ENCODE measurements at places on chromosomes 7 and 10.

DNA sequence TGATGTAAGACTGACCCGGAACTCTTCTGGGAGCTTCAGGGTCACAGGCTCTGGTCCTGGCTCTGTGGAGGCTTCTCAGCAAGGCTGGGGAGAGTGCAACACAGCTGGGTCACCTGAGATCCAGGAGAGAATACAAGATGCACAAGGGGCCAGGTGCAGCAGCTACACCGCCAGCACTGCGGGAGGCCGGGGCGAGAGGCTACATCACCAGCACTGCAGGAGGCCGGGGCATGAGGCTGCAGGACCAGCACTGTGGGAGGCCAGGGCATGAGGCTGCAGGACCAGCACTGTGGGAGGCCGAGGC, 44.3 kb downstream of the PDGFA start:
- no peak for DNase-seq

DNA sequence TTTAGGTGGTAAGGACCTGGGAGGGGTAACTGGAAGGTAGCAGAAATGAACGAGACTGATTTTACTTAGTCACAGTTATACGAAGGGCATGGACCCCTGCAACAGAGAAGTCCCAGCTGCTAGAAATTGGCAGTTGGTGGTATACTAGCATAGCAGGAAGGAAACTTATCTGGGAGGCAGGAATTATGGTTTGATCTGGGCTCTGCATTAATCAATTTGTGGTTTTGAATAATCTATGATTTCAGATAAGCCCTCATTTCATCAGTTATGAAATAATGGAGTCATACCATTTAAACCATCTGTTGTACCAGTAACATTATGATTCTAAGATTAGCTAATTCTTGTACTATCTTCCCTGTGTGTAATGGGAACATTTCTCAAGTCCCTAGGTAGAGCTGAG, 54.0 kb upstream of the TMEM229A start:
- no peak for DNase-seq

GRCh38 chr7:106721816-106722785, 61.1 kb upstream of the CCDC71L start:
- DNase-seq, result no peak

DNA sequence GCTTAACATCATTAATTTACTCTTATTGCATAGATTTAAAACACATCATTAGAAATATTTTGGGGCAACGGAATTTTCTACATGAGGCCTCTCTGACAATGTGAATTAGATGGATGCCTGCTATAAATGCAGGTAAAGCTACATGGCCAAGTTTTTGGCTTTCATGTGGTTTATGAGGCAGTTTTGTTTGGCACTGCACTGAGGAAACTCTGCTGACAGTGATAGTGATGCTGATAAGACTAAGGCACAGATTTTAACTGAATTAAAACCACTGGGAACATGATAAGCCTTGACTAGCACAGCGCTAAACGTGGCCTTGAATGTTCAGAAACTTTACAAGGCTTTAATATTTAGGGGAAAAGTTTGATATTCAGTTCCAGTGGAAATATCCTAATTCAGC, 114.3 kb upstream of the NOBOX start:
- no peak for DNase-seq

DNA sequence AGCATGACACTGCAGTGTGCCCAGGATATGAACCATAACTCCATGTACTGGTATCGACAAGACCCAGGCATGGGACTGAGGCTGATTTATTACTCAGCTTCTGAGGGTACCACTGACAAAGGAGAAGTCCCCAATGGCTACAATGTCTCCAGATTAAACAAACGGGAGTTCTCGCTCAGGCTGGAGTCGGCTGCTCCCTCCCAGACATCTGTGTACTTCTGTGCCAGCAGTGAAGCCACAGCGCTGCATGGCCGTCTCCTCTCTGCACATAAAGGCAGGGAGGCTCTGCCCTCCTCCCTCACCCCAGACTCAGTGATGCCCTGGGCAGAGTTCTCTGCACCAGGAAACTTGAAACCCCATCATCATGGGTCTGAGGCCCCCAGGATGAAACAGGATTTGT, 70.7 kb upstream of the PRSS58 start:
- no peak for DNase-seq

DNA sequence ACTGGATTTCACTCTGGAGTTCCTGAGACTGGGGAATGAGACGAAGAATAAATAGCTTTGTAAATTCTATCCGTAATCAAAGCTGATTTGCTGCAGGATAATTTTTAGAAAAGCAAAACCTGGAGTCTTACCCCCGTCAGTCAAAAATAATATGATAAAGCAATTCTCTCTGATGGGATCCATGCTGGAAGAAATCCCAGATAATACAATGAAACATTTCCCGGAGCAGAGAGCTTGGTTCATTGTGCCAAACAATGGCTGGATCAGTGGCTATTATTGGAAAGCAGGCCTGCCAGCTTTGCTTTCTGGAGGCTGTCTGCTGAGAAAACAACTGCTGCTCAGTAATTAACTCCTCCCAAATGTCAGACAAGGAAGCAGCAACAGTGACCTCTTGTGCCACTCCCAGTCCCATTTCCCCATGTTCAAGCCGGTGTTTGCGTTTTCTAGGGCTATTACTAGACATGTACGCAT, 609.4 kb upstream of the PCDH15 start:
- DNase-seq, result no peak

DNA sequence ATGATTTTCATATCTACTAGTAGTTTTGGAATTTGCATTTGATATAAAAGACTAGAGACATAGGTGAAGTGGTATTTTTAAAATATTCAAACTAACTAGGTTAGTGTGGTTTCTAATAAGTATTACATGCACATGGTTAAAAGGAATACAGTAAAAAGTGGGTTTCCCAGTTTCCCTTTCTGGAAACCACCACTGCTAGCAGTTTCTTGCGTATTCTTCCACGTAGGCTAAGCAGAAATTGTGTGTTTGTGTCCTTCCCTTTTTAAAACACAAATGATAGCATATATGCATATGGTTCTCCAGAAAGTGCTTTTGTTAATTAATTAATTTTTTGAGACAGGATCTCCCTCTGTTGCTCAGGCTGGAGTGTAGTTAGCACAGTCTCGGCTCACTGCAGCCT, 15.4 kb downstream of the NRF1 start:
- no peak for DNase-seq

- DNase-seq, result peak; percentile 27
Measured at GRCh38 chr7:100167912-100168323, 499 bp downstream of the GAL3ST4 start.

Data from EH (cell line).